ENCODE measurements at places on chromosomes 11 and 22.

GRCh38 chr11:46390331-46391171 lies 1.0 kb downstream of the CHRM4 start:
- DNase-seq, result no peak

DNA sequence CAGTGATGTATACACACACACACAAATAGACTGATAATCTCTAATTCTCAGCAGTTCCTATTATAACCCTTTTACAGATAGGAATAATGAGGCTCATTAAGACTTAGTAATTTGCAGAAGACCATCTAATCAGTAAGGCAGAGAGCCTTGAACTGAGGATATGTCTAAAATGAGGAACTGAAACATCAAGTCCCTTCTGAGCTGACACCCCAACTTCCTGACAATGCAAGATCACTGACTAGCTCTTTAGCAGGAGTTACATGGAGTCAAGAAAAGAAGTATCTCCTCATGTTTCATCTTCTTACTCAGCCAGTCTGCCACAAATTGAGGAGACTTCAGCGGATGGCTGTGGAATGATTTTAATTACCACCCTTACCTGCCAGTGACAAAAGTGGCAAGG lies 193.0 kb downstream of the MSANTD4 start:
- no peak for DNase-seq

GRCh38 chr11:29755474-29755873 lies 261.4 kb downstream of the KCNA4 start:
- DNase-seq, result no peak

GRCh38 chr11:66317322-66317722 lies 478 bp upstream of the CD248 start:
- DNase-seq, result peak; percentile 33

DNA sequence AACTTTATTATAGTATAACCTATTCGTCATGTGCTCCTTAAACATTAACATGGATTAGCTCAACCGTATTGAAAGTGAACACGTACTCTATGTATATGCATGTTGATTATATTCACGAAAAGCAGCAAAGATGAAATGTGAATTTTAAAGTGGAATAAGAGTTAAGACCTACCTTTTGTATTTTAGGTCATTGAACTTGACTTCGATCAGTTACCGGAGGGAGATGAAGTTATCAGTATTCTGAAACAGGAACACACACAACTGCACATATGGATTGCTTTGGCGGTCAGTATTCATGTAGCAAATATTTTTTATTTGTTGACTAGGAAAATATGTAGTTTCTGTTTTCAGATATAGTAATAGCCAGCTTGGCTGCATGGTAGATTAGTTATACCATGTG lies 1.4 kb downstream of the CTR9 start:
- DNase-seq, result no peak

DNA sequence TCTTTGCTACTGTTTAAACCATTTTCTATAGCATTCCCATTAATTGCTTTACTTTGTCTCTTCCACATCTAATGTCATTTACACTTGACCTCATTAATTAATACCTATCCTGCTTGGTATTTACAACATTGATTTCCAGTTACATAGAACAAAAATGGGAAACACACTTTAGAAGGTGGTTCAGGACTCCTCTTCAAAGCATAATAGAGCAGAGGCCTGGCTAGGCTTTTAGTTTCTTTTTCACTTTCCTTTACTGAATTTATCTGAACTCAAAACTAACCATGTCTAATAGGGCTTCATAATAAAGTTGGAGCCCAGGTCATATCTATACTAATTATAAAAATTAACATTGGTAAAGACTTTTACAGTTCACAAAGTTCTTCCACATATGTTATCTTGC lies 648.0 kb upstream of the KIRREL3 start:
- no peak for DNase-seq

DNA sequence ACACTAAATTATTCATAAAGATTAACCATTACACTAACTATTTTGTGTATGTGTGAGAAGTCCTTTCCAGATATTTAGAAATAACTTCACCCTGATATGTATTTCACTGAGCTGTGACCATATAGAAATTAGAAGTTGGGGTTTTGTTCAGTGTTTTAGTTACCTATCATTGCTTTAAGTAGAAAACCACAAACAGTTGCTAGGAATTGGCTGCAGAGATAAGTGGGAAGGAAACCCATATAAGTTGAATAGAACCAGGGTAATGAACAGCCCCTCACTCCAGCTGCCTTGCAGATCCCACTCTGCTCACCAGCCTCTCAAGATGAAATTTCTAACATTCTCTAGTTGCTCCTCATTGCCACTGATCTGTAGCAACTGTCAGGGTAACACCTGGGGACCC lies 10.3 kb downstream of the SRSF8 start:
- no peak for DNase-seq

GRCh38 chr22:31497148-31497938 lies 1.0 kb downstream of the SFI1 start:
- peak; percentile 53 for DNase-seq

DNA sequence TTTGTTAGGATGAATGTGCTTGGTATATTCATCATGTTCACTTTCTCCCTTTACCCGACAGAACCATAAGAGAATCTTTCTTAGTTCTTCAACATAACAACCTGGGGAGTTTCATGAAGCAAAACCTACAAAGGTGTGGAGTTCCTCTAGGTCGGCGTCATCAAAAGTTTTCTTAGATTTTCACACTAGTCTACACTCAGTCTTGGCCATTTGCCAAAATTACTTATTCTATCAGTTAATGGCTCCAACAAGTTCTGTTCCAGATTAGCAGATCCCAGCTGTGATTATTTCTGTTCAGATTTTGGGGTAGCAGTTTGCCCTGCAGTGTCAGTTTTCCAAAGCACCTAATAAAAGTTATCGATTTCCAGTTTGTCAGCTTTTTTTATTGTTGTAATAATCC lies 935.8 kb upstream of the RAG2 start:
- no peak for DNase-seq

GRCh38 chr11:67317888-67318555 lies 14.7 kb downstream of the SSH3 start:
- peak; percentile 16 for DNase-seq

- no peak for DNase-seq
Measured at GRCh38 chr22:44543781-44544477, 45.9 kb upstream of the RTL6 start.

GRCh38 chr11:122979815-122980595 lies 1.6 kb downstream of the BSX start:
- DNase-seq, result no peak

DNA sequence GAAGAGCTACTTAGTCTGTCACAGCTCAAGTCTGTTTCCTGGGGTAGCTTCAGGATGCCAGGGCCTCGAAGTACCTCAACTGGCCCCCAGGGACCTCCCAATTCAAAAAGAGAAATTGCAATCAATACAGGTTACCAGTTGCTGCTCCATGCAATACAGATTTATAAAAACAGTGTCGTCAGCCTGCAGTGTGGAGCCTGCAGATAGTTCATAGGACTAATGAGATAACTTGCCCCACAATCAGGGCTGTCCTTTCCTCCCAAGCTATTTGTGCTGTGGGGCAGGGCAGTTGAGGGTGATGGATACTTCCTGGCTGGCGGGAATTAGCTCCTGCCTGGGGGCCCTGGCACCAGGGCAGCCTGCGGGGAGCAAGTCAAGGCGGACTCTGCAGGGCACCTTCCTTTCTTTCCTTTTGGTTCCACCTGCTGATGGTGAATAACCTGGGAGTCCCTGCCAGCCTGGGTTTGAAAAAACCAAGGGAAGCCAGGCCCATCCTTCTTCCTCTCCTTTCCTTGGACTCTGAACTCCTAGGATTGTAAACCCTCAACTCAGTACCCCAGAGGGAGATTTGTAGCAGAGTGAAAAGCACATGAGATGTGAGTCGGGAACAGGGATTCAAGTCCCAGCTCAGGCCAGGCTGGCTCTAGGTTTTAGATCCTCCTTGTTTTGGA lies 216.6 kb downstream of the CEP164 start:
- no peak for DNase-seq

GRCh38 chr11:4191031-4191571 lies 96.5 kb downstream of the RRM1 start:
- no peak for DNase-seq

DNA sequence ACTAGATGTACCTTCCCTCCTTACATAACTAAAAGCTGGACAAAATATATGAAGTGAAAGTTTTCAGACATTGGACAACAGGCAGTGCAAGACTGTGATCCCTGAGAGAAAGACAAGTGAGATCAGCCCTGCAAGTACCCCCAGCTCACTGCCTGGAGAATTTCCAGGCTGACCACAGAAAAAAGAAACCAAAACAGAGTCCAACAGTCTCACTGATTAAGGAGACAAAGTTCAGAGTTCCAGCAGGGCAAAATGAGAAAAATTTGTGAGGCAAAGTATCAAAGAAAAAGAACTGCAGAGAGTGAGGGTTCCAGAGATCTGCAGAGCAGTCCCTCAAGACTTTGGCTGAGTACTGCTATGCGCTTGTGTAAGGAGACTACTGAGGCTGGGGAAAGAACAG lies 47.3 kb upstream of the TMEM45B start:
- DNase-seq, result no peak

DNA sequence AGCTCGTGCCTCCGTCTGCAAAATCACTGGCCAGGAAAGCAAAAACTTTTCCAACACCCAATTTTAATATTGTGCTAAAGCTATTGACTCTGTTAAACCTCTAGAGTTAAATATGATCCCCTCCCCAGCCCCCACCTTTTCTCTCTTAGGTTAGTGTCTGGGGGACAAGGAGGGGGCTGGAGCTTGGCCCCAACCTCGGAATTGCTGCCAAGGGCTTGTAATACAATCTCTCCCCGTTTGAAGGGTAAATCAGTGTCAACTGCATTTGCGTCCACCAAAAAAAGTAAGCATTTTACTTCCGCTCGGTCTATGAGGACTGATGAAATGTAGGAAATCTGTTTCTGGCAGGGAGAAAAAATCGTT lies at the start of gene GAS2:
Gene GAS2, plus strand, starts transcription at position 287 of the 363 bp plus-strand sequence. CDS start 8,259 bp downstream, outside the sequence.
- DNase-seq, result no peak

DNA sequence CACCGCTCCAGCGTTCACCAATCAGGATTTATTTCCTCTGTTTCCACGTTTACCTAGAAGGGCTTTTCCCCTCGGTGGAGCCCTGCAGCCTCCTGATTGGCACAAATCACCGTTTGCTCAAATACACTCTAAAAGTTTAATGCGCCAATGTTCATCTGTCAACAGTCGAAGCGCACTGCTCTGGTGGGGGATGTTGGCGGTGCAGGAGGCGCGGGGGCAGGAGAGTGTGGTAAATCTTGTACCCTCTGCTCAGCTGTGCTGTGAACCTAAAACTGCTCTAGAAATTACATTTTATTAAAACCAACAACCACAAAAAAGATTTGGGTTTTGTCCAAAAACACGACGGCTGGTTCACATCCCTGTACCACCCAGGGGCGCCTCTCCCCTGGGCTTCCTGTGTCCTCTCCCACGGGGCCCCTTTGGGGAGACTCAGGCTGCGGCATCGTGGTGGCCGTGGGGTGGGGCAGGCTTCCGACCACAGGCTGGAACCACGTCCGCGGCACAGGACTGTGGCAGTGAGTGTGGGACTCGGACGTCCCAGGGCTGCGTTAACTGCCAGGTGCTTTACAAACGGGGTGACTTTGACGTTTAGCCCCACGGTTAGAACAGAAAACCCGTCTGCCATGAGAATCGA lies 13.5 kb downstream of the TTLL8 start:
- no peak for DNase-seq

GRCh38 chr11:9078113-9079086 lies 13.0 kb downstream of the SCUBE2 start:
- no peak for DNase-seq

- DNase-seq, result no peak
Measured at GRCh38 chr11:77346906-77347603, 45.6 kb upstream of the GDPD4 start.

- DNase-seq, result no peak
Measured at GRCh38 chr11:42251984-42252383, 792.5 kb upstream of the LRRC4C start.

DNA sequence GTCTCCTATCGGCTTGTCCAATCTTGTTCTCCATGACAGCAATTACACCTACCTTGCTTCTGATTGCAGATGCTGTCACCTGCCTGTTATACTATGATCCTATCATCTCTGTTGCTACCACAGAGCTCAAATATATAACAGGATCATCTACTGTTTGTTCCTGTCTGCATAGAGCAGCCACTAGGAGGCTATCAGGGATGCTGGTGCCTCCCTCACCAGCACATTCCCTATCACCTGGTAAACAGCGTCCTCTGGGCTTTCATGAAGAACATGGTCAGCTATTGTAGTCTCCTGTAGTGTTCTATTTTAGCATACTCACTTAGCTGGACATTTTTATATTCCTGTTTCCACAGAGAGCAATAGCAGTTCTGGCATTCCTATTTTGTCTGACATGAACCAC lies 87.8 kb upstream of the FAT3 start:
- DNase-seq, result no peak

GRCh38 chr11:61912991-61913698 lies 4.2 kb downstream of the RAB3IL1 start:
- DNase-seq, result no peak

DNA sequence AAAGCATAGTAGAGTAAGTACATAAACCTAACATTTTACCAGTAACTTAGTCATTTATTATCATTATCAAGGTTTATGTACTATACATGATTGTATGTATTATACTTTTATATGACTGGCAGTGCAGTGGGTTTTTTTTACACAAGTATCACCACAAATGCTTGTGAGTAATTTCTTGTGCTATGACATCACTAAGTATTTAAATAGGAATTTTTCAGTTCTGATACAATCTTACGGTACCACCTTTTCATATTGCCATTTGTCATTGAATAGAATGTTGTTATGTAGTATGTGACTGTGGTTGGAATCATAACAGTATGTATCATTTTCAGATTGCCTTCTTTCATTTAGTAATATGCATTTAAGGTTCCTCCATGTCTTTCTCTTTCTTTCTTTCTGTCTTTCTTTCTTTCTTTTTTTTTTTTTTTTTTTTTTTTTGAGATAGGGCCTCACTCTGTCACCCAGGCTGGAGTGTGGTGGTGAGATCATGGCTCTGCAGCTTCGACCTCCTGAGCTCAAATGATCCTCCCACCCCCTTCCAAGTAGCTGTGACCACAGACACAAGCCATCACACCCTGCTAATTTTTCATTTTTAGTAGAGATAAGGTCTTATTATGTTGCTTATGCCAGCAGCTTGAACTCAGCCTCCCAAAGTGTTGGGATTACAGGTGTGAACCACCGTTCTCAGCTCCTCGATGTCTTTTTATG lies 18.6 kb downstream of the ATM start:
- no peak for DNase-seq

DNA sequence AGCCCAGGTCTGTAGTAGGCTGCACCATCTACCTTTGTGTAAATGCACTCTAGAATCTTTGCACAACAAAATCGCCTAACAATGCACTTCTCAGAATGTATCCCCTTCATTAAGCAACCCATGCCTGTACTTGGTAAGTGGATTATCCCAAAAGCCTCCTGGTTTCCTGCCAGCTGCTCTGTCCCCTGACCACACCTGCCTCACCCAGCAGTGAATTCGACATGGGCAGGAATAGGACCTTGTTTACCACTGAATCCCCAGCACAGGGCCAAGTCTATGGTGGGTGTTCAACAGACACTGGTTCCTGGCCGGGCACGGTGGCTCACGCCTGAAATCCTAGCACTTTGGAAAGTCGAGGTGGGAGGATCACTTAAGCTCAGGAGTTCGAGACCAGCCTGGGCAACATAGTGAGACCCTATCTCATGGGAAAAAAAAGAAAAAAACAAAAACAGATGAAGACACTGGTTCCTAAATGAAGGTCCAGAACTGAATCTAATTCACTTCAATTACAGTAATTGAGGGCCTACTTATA lies 5.1 kb upstream of the SYCE3 start:
- no peak for DNase-seq

- no peak for DNase-seq
Measured at GRCh38 chr11:46210133-46210636, 67.3 kb upstream of the CREB3L1 start.

- DNase-seq, result no peak
Measured at GRCh38 chr11:134014511-134014910, 54.4 kb upstream of the JAM3 start.

All from CD4-positive, alpha-beta T cell treated with Interleukin-6 at 100 ng/mL for 8 hours (primary cell).